ENCODE measurements at places on chromosomes 12 and 14. TPM values are rescaled to one million over a fixed set of nuclear protein-coding genes. Genes with fewer than 3 reads are reported as not detected.

DNA sequence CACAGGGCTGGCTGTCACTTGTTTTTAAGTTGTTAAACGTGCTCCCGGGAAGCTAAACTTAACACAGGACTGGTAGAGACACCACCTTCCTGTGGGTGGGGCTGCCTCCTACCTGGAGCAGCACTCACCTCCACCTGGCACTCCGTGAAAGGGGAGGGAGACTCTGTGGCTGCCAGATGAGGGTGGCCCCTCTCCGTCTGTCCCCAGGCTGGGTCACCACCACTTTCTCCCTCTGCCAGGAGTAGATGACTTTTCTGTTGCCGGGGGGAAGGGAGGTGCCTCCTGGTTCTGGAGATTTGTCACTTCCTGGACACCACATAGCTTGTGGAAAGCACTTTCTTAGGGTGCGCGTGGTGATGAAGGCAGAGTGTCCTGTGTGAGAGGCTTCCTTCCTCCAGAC lies 81.3 kb downstream of the WDR20 start:
- peak; percentile 77 for DNase-seq

GRCh38 chr12:115096588-115097397 lies 412.8 kb upstream of the TBX3 start:
- no peak for DNase-seq

The MYF5 gene
- total RNA-seq: not detected

DNA sequence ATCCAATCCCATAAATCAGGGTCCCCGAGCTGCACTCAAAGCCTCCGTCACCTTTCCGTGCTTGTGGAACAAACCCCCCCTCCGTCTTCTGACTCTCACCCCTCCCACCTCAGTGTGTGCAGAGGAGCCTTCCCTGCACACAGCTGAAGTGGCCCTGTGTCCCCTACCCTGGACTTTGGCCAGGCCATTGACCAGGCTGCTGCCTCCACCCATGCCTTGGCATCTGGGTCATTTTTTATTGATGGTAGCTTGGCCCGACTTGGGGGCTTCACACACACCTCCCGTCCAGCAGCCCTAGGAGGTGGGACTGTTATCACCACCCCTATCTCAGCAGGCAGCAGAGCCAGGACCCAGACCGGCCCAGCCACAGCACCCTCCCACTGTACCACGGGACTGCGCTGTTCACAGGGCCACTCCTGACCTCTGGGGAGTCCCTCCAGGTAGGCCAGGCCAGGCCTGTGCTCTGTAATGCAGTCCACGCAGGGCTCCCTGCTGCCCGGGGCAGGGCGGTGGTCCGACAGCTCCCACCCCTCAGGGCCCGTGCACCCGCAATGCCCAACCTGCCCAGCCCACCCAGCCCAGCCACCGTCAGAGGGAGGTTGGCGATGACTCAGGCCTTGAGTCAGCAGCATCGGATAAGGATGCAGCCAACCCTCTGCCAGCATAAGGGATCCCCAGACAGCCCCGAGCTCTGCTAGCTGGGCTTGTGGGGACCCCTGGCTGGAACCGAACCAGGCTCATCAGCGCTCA lies 9.2 kb upstream of the INF2 start:
- peak; percentile 87 for DNase-seq

The MDGA2 gene
- total RNA-seq: 0.04 TPM

GRCh38 chr14:90276646-90277367 lies 20.5 kb downstream of the PSMC1 start:
- peak; percentile 13 for DNase-seq

DNA sequence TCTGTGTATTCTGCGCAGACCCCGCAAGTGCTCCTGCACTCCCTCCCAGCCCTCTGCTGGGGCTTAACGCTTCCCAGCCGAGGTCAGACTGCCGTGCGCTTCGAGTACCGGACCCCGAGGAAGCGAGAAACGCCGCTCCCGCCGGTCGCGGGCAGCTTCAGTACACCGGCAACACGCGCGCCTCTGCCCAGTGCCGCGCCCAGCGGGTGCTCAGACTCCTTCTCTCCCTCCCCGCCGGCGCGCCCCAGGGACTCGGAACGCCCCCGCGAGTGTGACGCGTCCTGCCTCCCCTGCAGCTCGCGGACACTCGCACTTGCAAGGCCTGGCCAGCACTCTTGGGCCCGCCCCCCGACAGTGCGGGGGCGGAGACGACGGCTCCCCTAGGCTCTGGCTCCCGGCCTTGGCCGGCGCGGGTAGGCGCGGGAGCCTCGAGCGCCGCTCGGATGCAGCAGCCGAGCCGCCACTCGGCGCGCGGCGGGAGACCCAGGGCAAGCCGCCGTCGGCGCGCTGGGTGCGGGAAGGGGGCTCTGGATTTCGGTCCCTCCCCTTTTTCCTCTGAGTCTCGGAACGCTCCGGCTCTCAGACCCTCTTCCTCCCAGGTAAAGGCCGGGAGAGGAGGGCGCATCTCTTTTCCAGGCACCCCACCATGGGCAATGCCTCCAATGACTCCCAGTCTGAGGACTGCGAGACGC lies at the start of gene PTGER2:
Gene PTGER2, plus strand, starts transcription at position 410 of the 692 bp plus-strand sequence. Its CDS starts 237 bp downstream, at position 647.
- peak; percentile 91 for DNase-seq

GRCh38 chr12:75526655-75527511 lies 15.5 kb upstream of the KRR1 start:
- peak; percentile 75 for DNase-seq

- DNase-seq: no peak
Measured at GRCh38 chr12:104736307-104736706, 221.8 kb downstream of the SLC41A2 start.

- no peak for DNase-seq
Measured at GRCh38 chr12:8548192-8548591, 7.5 kb upstream of the CLEC4E start.

- no peak for DNase-seq
Measured at GRCh38 chr12:24127919-24128721, 178.7 kb upstream of the SOX5 start.

DNA sequence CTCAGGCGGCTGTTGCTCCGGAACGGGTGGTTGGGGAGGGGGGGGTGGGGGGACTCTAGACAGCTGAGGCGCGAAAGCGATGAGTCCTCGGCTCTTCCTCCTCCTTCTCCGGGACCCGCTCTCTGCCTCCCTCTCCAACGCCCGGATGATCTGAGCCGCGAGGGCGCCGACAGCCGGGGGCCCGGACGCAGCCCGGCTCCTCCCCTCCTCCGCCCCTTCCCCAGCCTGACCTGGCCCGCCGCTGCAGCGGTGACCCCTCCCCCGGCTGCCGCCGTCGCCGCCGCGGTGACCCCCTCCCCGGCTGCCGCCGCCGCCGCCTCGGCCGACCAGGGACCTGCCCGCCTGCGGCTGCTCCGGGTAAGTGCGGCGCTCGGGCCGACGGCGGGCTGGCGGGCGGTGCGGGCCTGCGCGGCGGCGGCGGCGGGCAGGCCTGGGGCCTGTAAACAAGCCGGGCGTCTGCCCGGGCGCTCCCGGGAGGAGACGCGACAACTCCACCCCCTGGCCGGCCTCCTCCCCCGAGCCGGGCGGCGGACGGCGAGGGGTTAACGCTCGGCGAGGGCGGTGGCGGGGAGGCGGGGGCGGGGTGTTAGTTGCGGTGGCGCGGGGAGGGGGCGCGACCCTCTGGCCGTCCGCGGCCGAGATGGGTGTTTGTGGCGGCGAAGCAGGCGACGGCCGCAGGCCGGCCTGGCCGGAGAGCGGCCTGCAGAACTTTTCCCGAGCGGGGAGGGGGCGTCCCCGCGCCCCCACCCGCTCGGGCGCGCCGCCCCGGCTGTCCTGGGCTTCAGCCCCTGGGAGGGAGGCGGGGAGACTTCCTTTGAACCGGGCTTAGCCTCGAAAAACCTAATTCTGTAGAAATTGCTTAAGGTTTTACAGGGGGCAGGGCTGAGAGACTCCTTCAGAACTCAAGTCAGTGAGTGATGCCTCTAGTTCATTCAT lies 568 bp downstream of the PPM1A start:
- DNase-seq: peak; percentile 88

DNA sequence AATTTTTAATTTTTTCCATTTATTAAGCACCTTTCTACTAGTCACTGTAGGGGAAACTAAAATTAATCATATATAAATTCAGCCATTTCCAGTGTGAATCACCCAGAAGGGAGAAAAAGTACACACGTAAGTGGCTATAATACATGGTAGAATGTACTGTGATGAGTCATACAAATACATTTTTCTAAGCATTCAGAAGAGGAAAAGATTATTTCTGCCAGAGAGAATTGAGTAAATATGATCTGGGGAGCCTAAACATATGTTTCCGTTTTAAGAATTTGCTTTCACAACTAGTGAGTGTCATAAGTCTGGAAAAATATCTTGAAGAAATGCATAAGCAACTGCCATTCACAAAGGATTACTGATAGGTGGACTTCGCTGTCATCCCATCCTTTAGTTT lies 102.8 kb downstream of the TGFB3 start:
- DNase-seq: peak; percentile 91

GRCh38 chr14:78848234-78848820 lies 678.2 kb downstream of the NRXN3 start:
- peak; percentile 62 for DNase-seq

GRCh38 chr14:29028973-29029582 lies 262.5 kb downstream of the FOXG1 start:
- DNase-seq: peak; percentile 59

GRCh38 chr12:107347261-107347660 lies 253.9 kb upstream of the CRY1 start:
- DNase-seq: no peak

The RPS6KA5 gene
- 8.6 TPM for total RNA-seq

- no peak for DNase-seq
Measured at GRCh38 chr12:127536833-127537428, 730.0 kb upstream of the TMEM132C start.

DNA sequence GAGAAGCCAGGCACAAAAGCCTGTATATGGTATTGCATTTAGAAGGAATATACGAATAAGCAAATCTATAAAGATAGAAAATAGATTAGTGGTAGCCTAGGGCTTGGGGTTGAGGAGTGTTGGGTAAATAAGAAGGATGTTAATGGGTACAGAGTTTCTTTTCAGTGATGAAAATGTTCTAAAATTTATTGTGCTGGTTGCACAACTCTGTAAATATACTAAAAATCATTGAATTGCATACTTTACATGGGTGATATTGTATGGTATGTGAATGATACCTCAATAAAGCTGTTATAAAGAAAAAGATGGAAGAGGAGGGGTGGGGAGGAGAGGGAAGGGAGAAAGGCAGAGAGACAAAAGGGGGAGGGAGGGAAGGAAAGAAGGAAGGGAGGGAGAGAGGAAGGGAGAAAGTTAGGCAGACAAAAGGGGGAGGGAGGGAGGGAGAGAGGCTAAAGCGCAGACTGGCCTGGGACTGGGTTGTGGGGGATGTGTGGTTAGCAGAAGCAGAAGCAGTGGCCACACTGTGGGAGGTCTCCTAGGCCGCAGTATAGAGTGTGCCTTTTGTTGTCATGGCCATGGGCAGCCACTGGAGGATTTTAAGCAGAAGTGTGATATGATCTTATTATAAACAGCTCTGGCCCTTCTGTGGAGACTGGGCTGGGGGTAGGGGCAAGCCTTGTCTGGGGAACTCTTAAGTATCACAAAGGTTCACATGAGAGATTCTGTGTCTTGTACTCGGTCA lies 73.6 kb upstream of the ELK3 start:
- no peak for DNase-seq

The OR11G2 gene
- not detected for total RNA-seq

GRCh38 chr12:16324772-16325171 lies 22.7 kb upstream of the MGST1 start:
- no peak for DNase-seq

The MGP gene
- total RNA-seq: 2.1 TPM

The FLRT2 gene
- total RNA-seq: not detected

- no peak for DNase-seq
Measured at GRCh38 chr12:96354844-96355534, 45.2 kb downstream of the CDK17 start.

DNA sequence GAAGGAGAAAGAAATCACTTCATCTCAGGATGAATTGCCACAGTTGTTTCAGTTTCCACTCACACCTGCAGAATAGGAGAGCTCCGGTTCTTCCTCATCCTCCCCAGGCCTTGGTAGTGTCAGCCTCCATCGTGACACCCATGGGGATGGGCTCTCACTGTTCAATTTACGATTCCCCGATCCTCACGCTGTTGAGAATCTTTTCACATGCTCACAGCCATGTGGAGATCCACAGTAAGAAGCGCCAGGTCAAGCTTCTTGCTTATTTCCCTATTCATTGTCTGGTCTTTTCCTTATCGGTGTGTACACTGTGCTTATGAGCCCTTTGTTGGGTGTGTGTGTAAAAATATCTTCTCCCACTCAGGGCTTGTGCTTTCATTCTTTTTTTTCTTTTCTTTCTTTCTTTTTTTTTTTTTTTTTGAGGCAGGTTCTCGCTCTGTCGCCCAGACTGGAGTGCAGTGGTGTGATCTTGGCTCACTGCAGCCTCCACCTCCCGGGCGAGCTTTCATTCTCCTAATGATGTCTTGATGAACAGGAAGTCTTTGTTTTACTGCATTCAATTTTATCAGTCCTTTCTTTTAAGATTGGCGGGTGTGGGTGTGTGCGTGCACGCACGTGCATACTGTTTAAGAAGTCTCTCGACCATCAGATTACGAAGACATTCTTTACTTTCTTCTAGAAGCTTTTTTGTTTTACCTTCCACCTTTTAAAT lies 21.5 kb downstream of the RIN3 start:
- no peak for DNase-seq

DNA sequence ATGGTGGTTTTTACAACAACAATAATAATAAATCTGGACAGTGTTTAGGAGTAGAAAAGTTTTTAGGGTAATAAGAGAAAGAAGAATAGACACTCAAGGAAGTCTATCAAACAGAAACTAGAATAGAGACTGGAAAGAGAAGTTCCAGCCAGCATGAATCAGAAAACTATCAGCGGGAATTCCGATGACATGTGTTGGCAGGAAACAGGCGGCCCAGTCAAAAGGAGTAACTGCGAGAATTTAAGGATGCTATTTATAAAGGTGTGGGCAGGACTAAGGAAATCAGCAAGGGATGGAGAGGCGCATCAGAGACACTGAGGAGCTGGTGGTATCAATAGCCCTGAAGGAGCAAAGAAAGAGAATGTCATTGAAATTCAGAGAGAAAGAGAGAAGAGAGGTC lies 89.9 kb downstream of the TBX5 start:
- DNase-seq: peak; percentile 47

- no peak for DNase-seq
Measured at GRCh38 chr14:67391268-67391667, 20.7 kb downstream of the PLEK2 start.

GRCh38 chr14:37406095-37406494 lies 189.0 kb downstream of the FOXA1 start:
- DNase-seq: no peak

The INHBE gene
- total RNA-seq: not detected

DNA sequence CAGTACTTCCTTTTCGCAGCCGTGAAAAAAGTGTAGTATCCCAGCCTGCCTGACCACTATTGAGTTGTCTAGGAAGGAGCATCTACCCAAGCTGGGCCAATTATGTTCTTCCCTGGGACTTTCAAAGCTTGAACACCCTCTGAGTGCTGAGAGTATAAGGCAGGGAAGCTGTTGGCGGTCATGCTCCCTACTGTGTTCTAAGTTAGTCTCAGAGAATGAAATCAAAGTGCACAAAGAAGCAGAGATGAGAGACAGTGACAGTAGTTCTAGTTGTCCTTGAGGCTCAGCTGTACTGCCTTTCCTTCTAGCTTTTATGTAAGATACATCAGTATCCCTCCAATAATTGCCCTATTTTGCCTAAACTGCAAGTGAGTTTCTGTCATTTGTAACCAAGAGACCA lies 427.1 kb upstream of the SEL1L start:
- no peak for DNase-seq

The TMCC3 gene
- 6.5 TPM for total RNA-seq
